ENCODE measurements at places on chromosomes 6 and 20.
A peak's percentile ranks its signal among the peaks of the same experiment; 100 is the strongest.

DNA sequence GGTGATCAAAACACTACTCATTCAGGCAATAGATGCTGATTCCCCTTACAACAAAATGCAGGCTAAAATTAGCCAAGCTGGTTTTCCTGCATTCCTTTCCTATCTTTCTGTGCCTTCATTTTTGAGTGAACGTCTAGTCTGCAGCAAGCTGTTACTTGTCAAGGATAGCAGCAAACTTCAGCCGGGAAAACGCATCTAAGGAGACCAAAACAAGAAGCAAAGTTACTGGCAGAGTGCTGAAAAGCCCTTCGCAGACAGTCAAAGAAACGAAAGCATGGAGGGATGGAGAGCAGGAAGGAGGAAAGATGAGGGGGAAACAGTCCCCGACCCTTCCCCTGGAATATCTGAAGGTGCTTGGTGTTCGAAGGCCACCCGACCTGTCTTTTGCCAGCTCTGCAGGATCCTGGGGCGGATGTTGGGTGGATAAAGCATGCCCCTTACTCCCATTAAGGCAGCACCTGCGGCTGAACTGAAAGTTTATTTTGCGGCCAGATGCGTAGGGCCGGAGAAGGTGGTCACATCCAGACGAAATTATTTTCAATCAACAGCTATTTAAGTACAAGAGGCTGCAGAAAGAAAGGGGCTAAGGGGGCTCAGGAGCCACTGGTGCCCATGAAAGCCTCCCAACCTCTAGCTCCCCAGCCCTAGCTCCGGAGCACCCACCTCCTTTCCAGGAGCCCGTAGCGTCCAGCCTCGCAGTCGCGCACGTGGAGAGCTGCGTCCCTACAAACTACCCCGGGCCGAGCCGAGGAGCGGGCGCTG is 538 bp downstream of the FERMT1 start:
- DNase-seq, result no peak

DNA sequence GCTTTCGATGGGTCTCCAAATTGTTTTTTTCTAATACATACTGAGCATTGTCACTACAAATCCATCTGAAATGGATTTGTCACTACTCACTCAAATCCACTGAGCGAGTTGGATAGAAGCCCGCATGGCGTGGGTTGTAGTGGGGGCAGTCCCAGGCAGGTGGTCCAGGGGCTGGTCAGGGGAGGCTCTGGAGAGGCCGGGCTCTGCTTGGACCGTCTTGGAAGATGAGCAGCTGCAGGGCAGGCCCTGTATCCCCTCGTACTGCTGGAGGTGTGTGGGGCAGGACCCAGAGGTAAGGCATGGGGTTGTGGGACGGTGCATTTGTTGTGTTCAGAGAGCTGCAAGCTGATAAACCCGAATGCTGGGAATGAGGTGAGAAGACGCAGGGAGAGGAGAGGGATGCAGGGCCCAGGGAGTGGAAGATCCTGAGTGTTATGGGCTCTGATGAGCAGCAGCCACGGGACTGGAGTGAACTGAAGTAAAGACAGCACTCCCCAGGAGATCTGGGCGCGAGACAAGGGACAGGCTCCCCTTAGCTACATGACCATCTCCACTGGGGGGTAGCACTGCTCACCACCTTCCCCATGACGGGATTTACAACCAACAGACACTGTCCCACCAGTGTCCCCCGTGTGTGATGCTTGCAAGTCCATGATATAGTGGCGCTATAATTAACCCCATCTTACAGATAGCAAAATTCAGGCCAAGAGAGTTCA is 45.9 kb downstream of the PSMG4 start:
- DNase-seq, result no peak

DNA sequence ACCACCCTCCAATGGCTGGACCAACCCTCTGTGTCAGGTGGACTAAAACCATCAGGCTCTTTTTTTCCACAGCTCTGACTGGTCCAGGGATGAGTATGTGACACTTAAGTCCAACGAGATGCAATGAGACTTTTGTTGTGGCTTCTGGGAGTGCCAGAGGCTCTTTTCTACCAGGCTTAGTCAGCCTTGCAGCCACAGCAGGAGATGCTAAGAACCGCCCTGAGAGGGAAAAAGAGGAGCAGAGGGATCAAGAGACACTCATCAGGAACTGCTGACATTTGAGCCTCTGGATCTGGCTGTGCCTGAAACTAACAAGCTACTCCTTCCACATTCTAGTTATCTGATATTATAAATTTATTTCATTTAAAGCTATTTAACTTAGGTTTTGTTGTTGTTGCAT is 270.9 kb upstream of the SULF2 start:
- DNase-seq, result no peak

- no peak for DNase-seq
These were observed 3.5 kb downstream of the TENT5A start for GRCh38 chr6:81748994-81749393.

DNA sequence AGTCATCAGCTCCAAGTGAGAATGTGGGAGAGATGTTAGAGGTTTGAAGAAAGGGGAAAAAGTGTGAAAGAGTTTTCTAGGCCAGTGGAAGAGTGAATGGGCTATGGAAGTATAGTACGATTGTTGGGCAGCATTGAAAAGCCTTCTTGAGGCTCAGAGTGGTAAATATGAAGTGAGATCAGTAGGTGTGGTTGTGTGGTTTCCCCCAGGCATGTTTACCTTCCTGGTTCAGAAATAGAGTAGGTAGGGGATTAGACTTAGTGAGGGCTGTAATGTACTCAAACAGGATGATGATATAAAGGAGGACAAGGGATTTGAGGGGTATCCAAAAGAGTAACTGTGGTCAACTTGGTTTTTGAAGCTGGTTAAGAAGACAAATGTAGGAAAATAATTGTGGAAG is 3.7 kb downstream of the MLIP start:
- no peak for DNase-seq

DNA sequence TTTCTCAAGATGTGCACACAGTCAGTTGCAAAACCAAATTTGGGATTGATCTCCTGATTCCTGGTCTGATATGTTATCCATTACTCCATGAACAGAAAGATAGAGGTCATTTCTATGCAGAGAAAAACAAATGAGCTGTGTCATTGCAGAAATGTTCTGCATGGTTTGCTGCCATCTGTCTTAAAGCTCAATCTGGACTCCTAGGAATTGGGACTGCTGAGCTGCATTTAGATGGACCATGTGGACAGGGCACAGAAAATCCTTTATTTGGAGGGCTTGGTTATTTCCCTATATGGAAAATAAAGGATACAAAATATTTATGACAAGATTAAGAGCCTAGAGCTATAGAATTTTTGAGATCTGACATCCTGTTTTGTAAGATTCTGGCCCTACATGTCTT is 91.3 kb downstream of the ADGRB3 start:
- no peak for DNase-seq

DNA sequence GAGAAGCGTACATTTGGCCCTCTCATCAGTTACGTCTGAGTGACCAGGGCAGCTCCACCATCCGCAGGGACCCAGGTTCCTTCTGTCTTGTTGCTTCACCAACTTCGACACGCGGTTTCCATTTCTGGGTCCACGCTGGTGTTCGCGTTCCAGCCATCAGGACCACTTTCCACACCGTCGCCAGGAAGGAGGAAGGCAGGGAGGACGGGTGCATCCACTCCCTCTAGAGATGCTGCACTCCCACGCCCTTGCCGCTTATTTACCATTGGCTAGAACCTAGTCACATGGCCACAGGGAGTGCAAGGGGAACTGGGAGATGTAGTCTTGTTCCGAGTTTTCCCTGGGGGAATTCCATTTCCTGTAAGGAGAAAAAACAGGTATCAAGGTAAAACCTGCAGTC is 33.2 kb upstream of the SNX9 start:
- no peak for DNase-seq

GRCh38 chr20:1576641-1577040 is 19.1 kb upstream of the SIRPD start:
- DNase-seq, result no peak

GRCh38 chr6:3623451-3624249 is 127.9 kb downstream of the PXDC1 start:
- peak; percentile 6 for DNase-seq

DNA sequence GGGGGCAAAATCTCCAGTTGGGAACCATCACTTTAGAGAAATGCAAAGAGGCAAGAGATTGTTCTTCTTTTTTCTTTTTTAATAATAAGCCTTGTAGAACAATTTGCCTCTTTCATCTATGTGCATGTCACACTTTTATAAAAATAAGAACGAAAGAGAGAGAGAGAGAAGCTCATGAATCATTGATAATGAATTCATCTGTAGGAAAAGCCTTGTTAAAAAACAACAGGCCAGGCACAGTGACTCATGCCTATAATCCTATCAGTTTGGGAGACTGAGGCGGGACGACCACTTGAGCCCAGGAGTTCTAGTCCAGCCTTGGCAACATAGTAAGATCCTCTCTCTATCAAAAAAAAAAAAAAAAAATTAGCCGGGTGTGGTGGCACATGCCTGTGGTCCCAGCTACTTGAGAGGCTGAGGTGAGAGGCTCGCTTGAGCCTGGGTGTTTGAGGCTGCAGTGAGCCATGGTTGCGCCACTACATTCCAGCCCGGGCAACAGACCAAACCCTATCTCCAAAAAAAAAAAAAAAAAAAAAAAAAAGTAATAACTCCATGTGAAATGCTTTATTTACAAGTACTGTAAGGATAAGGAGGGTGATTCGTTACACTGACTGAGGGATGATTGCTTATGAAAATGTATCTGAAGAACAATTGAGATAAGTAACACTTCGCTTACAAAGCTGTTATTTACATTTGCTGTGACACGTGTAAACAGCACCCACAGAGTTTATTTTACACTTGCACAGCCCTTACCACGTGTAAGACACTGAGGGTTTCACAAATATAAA is 6.0 kb downstream of the CCN5 start:
- DNase-seq, result no peak

DNA sequence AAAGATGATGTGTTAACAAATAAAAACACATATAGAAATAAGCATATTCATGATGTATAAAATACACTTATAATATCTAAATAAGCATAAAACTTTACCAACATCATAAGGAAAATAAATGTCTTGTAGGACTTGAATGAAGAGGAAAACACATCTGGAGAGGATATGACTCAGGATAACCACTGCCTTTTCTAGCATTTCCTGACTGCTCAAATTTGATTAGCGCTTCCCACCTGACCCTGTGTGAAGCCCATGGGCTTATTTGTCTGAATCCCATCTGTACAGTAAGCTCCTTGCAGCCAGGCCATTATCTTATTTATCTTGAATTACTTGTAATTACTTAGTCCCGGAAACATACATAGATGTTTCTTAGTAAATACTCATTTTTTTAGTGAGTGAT is 608.6 kb downstream of the COL12A1 start:
- DNase-seq, result no peak

- DNase-seq, result no peak
These were observed 391.0 kb downstream of the CDC5L start for GRCh38 chr6:44778513-44778912.

DNA sequence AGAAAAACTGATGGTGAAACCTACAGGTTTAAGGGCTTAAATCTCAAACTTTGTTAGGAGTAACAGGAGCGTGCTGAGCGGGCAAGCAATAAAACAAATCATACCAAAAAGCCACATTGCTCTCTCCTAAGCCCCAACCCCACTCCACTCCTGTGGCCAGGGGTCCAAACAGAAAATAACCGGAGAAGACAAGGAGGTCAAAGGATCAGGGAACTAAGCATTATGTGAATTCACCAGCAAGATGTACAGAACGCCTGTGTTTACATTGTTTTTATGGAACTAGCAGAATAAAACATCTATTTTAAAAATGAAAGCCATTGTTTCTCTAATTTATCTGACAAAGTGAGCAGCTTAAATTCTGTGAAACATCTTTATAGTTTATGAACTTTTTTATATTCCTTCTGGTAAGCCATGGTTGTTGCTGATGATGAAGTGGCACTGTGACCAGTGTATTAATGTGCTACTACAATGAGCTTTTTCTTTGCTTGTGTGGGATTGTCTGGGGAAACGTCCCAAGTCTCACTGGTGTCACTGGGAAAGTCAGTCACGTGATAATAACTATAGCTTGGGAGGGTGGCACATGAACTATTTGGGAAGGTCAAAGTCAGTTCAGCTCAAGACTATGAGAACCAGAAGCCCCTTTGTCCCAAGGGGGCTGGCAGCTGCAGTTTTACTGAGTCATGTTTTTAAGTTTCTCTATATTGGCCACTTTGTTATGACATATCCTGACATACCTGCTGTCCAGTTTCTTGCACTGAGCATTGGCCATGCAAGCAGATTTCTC is 9.8 kb downstream of the FAM210B start:
- DNase-seq, result no peak

DNA sequence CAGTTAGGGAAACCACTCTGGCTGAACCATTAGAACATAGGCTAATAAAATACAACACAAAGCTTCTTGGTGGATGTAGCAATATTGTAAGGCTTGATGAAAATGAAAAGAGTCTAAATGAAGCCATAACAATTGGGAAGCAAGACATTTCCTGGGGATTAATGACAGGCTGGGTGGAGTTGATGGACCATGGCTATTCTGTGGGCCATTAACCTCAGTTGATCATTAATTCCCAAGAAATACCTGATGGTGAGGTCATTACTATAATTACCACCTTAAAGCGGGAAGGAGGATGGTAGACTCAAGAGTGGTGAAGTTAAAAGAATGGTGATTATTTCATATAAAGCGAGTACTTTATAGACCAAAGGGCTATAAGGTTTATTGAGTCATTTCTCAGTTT is 455.8 kb upstream of the MAP3K7 start:
- no peak for DNase-seq

DNA sequence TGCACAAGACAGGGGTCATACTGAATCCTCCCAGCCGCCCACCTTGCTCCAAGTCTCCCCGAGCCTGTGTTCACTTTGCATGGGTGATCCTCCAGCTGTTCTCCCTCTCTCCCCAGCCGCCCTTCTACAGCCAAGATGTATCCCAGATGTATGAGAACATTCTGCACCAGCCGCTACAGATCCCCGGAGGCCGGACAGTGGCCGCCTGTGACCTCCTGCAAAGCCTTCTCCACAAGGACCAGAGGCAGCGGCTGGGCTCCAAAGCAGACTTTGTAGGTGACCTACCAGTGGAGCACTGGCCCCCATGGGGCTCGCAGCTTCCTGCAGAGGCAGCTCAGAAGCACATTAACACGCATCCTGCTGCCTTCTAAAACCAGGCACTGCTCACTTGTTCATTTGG is 14.6 kb upstream of the IFT52 start:
- DNase-seq, result no peak

Data from stimulated activated CD8-positive, alpha-beta memory T cell treated with anti-CD3 and anti-CD28 coated beads, Interleukin-15, amount 100 ng/mL, for 48 hours (primary cell).